ENCODE measurements at places on chromosomes 6 and 20.

- DNase-seq = no peak
Measured at GRCh38 chr6:62764841-62765240, 446.4 kb upstream of the FKBP1C start.

- no peak for DNase-seq
Measured at GRCh38 chr6:167972193-167972592, 25.3 kb upstream of the KIF25 start.

DNA sequence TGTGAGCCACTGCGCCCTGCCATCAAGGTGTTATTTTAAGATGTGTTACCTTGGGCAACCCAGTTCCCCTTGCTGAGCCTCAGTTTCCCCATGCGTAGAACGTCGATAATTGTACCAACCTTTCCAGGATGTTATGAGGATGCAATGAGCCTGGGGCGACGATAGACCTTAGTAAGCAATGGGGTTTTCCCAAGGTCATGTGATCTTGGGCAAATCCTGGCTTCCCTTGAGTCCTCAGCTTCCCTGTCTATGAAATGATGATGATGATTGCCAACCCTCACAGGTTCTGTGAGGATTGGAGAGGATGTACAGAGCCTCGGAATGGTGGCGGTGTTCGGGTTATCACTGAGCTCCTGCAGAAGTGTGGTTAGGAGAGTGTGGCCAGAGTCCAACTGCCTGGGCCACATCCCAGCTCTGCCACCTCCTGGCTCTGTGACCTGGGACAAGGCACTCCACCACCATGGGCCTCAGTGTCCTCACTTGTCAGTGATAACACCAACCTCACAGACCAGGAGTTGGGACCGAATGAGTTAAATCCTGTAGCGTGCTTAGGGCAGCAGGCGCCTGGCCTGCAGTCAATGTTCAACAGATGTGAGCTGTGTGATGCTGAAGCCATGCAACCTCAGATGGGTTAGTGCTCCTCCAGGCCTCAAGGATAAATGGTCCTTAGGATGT, 23.4 kb downstream of the SIRPA start:
- no peak for DNase-seq

DNA sequence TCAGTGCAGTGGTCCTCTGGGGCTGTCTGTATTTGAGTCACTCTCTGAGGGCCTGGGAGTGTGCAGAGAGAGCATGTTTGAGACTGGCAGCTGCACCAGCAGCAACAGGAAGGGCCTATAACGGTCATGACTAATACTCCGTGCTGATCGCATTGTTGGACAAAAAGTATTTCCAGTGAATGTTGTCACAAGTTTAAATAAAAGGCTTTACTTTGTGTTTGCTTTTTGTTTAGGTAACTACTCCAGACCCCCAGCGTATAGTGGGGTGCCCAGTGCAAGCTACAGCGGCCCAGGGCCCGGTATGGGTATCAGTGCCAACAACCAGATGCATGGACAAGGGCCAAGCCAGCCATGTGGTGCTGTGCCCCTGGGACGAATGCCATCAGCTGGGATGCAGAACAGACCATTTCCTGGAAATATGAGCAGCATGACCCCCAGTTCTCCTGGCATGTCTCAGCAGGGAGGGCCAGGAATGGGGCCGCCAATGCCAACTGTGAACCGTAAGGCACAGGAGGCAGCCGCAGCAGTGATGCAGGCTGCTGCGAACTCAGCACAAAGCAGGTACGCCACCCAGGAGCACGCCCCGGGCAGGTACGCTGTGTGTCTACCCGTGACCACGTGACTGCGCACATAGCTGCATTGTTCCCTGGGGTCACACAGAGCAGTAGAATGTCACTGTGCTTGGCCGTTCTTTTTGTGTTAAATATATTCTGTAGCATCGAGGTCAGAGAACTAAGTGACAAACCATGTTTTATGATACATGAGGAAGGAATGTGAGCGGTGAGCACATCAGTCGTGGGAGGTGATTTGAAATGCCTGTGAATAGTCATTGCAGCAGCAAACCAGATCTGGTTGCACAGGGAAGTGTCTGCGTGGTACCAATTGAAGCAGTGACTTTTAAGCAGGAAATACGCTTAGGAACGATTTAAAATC, 174.7 kb downstream of the TMEM242 start:
- peak; percentile 74 for DNase-seq

- no peak for DNase-seq
Measured at GRCh38 chr6:54879188-54879985, 32.8 kb downstream of the FAM83B start.

- DNase-seq = no peak
Measured at GRCh38 chr6:2890976-2891767, 11.9 kb downstream of the SERPINB9 start.

DNA sequence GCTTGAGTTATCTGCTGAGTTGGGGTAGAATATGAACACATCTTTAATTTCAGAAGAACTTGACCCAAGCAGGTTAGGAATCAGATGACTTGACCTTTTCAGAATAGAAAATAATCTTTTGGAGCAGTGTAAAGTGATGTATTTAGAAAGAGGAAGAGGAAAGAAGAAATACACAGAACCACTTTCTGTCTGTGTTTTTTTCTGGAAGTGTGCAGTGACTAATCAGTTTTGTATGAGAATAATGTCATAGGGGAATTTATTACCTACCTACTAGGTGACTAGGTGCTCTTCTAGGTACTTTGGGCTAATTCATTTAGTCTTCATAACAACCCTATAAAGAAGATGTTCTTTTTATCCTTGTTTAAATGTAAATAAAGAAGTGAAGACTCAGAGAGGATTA, 3.0 kb downstream of the PPP1R14C start:
- no peak for DNase-seq

DNA sequence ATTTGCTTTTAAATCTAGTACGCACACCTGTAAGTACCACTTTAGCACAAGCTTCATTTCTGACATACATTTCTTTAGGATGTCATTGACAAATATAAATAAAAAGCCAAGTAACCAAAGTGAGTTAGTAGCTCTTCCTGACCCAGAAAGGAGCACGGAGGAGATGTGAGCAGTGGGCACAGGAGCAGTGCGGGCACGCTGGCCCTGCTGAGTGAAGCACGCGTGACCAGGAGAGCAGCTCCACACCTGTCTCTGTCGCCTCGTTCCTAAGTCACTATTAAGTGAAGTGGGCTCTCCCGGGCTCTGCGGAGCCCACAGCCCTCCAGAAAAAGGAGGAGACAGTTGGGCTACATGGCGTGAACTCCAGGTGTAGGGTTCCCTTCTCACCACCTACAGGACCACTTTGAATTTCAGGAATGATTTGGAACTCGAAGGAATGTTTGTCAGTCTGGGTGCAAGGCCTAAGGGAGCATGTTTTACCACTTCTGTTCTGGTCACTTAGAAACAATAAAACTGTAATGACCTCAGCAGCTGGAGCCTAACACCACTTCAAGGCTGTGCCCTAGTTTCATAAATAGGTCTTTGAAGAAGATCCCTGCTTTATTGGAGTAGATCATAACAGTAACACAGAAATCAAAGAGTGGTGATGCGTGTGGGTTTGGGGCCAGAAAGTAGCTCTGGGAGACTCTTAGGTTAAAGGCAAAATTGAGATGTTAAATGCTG, 95.9 kb downstream of the FAM120B start:
- DNase-seq = no peak

GRCh38 chr6:125717120-125717731, 32.2 kb upstream of the HEY2 start:
- DNase-seq = no peak

DNA sequence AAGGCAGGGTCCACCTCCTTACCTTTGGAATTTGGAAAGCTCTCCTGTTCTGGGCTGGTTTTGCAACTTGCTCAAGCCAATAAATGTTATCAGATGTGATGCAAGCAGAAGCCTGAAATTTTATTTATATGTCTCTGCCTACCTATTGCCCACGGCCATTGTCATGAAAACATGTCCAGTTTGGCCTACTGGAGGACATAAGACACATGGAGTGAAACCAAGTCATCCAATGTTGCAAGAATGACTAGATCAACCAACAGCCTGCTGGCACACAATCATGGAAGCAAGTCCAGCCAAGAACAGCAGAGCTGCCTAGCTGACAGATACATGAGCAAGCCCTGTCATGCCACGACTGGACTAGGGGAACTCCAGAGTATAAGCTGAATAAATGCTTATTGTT, 56.7 kb upstream of the IRAK1BP1 start:
- no peak for DNase-seq

GRCh38 chr6:157990321-157991066, 8.8 kb downstream of the SYNJ2 start:
- no peak for DNase-seq

DNA sequence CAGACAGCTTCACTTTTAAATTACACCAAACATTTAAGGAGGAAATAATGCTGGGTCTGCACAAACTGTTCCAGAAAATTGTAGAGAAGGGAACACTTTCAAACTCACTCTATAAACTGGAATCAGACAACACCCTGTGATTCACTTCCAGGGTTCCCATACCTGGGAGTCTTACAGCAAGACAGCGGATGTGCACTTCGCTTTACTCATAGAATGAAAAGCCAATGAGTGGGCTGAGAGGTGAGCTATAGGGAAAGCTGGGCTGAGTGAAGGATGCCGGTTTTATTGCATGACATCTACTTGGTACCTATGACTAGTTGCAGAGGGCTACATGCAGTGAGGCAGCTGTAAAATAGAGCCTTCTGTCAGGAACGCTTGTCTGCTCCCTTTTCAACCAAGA, 152.1 kb downstream of the FNDC1 start:
- DNase-seq = no peak

DNA sequence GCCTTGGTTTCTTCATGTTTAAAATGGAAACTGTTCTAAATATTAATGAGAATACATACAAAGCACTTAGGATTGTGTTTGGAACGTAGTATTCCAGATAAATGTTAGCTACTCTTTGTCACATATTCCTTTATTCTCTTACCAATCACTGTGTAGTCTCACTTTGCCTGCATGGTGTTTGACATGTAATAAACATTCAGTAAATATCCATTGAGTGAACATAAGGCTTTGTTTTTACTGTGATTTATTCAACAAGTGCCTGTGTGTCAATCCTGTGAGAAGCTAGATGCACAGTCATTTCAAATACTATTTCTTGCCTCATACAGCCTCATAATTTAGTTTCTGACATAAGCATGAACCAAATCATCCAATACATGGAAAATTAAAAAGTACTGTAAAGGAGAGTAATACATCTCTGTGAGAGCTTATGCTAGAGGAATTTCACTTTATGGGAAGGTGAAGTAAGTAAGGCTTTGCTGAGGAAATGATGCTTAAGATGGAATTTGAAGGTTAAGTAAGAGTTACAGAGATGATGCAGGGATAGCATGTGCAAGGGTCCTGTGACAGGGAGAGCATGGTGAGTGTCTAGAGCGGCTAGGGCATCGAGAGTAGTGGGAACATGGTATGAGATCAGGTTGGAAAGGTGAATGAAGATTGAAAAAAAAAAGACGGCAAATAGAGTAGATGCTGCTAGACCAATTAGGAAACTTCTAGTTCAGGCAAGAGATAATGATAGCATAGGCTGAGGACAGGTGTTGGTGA, 14.7 kb downstream of the PM20D2 start:
- no peak for DNase-seq

GRCh38 chr6:44356487-44356886, 14.0 kb downstream of the SPATS1 start:
- no peak for DNase-seq

DNA sequence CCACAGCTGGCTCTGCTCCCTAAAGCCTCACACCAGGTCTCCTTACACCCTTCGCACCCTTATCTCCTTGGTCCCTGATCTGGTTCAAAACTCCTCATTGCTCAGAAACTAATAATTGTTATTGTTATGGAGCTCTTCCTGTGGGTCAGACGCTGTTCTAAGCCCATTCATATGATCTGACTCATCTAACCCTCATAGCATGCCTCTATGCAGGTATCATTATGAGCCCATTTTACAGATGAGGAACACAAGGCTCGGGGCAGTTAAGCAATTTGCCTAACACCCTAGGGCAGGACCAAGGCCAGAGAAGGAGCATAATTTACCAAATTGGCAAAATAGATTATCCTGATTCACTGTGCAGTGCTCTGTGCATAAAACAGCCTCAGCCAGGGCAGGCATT, 51.8 kb upstream of the CCDC167 start:
- no peak for DNase-seq

- no peak for DNase-seq
Measured at GRCh38 chr20:54433636-54434035, 41.8 kb upstream of the DOK5 start.

- no peak for DNase-seq
Measured at GRCh38 chr6:56145616-56146015, 101.8 kb downstream of the COL21A1 start.

- DNase-seq = no peak
Measured at GRCh38 chr6:116070101-116070500, 9.4 kb upstream of the FRK start.

- no peak for DNase-seq
Measured at GRCh38 chr6:35258858-35259193, 709 bp upstream of the ZNF76 start.

DNA sequence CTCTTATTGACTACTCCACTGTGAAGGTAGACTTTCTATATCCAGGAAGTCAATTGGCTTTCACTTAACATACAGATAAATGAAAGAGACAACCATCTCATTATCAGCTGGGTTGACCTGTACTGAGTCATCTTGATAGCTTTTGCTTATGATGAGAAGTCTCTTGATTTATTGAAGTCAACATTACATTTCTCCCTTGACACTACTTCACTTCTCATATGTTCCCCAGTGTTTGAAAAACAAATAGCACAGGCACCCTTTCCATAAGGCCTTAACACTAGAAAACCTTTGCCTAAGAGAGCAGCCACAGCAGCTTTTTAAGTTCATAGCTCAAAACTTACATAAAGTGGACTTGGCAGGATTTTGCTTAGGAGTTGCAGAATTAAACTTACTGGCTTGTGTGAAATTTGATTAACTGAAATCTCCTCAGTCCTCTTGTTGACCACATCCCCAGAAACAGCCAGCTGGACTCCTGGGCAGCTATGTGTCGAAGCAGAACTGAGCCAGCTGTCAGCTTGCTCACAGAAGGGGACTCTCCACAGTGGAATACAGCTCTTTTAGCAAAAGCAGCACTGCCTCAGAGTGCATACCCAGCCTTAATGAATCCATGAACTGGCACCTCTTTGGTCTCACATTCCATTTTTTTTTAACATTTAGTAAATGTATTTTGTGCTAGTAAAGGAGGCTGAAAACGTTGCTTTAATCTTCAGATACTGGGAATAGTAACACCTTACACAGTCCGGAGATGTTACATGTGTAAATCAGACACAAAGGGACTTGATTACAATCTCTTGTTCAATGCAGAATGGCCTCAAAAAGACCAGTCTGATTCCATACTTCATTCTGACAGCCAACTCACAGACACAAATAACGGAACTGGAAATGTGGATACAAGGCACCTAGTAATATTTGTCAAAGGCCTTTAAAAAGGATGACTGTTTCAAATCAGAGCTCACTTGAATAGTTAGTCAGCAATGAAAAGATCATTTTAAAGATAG, 1532.7 kb downstream of the HACE1 start:
- no peak for DNase-seq

- DNase-seq = no peak
Measured at GRCh38 chr6:134938896-134939295, 11.0 kb downstream of the ALDH8A1 start.

- DNase-seq = no peak
Measured at GRCh38 chr6:20236344-20236743, 24.1 kb upstream of the MBOAT1 start.
